Thoracic aorta endothelial cell (primary cell): ENCODE measurements at places on chromosomes 2 and 18. TPM values are rescaled to one million over a fixed set of nuclear protein-coding genes. Genes with fewer than 3 reads are reported as not detected.

Gene GPAT2
- total RNA-seq, result 6.5 and 7.4 TPM in 2 replicates

Gene VSNL1
- not detected in 2 replicates for total RNA-seq

Gene COPS7B
- total RNA-seq, result 21.9 and 29.3 TPM in 2 replicates

Gene FAP
- 0.53 and 5.9 TPM in 2 replicates for total RNA-seq

Gene ACKR3
- total RNA-seq, result 12.4 and 14.8 TPM in 2 replicates

Gene SIX3
- not detected in 2 replicates for total RNA-seq

Gene SLC9A4
- not detected in 2 replicates for total RNA-seq

Gene TMEM247
- total RNA-seq, result not detected in 2 replicates

Gene MYO3B
- total RNA-seq, result under 0.01 TPM in 1 of 2 replicates, not detected in the other

Gene GAREM1
- total RNA-seq, result 1.1 and 1.9 TPM in 2 replicates

Gene AMER3
- not detected in 2 replicates for total RNA-seq

Gene OR6B3
- total RNA-seq, result not detected in 2 replicates

Gene SCYGR4
- not detected in 2 replicates for total RNA-seq

Gene ANKRD30BL
- total RNA-seq, result not detected in 2 replicates

Gene HMSD
- total RNA-seq, result 0.14 and 0.27 TPM in 2 replicates

Gene IL1RL1
- 159 and 193 TPM in 2 replicates for total RNA-seq

Gene COLEC12
- total RNA-seq, result 10.1 and 30.2 TPM in 2 replicates

Gene FEV
- not detected in 2 replicates for total RNA-seq

Gene SERPINB10
- total RNA-seq, result 0.07 TPM in 1 of 2 replicates, not detected in the other

Gene BAZ2B
- 111 and 128 TPM in 2 replicates for total RNA-seq

Gene ABHD1
- 0.13 TPM in 1 of 2 replicates, not detected in the other for total RNA-seq

Gene GCFC2
- total RNA-seq, result 36.7 and 43.2 TPM in 2 replicates

Gene FBXO41
- 0.66 and 1.7 TPM in 2 replicates for total RNA-seq

Gene DNAJC5G
- not detected in 2 replicates for total RNA-seq

Gene TYMS
- total RNA-seq, result 60.1 and 81.0 TPM in 2 replicates

Gene RBM44
- 0.66 and 2.0 TPM in 2 replicates for total RNA-seq

Gene SLC30A3
- total RNA-seq, result 0.36 TPM in 1 of 2 replicates, not detected in the other

Gene DLX1
- 0.07 TPM in 1 of 2 replicates, not detected in the other for total RNA-seq

Gene ABCG5
- total RNA-seq, result not detected in 2 replicates

Gene CDH19
- not detected in 2 replicates for total RNA-seq

Gene CCDC148
- 0.14 and 0.27 TPM in 2 replicates for total RNA-seq

Gene RNU2-63P
- total RNA-seq, result under 0.01 and 106 TPM in 2 replicates

Gene ORMDL1
- total RNA-seq, result 55.9 and 67.6 TPM in 2 replicates

Gene SAG
- total RNA-seq, result not detected in 2 replicates

Gene C1QL2
- total RNA-seq, result not detected in 2 replicates

Gene BCL2
- 2.5 and 2.6 TPM in 2 replicates for total RNA-seq

Gene GCG
- not detected in 2 replicates for total RNA-seq

Gene ELOA2
- total RNA-seq, result not detected in 2 replicates

Gene CFC1
- total RNA-seq, result not detected in 2 replicates

Gene IKZF2
- total RNA-seq, result 0.93 and 1.9 TPM in 2 replicates

Gene SEMA4C
- total RNA-seq, result 13.8 and 18.4 TPM in 2 replicates

Gene ERICH2
- total RNA-seq, result not detected in 2 replicates

Gene INO80C
- total RNA-seq, result 35.9 and 43.4 TPM in 2 replicates

Gene KYNU
- 0.43 TPM in 1 of 2 replicates, not detected in the other for total RNA-seq

Gene CCBE1
- total RNA-seq, result 1.0 and 2.5 TPM in 2 replicates

Gene GGCX
- total RNA-seq, result 41.6 and 42.8 TPM in 2 replicates

Gene CDH7
- not detected in 2 replicates for total RNA-seq
